SW480 (cell line): ENCODE measurements at places on chromosomes 7 and 10.

DNA sequence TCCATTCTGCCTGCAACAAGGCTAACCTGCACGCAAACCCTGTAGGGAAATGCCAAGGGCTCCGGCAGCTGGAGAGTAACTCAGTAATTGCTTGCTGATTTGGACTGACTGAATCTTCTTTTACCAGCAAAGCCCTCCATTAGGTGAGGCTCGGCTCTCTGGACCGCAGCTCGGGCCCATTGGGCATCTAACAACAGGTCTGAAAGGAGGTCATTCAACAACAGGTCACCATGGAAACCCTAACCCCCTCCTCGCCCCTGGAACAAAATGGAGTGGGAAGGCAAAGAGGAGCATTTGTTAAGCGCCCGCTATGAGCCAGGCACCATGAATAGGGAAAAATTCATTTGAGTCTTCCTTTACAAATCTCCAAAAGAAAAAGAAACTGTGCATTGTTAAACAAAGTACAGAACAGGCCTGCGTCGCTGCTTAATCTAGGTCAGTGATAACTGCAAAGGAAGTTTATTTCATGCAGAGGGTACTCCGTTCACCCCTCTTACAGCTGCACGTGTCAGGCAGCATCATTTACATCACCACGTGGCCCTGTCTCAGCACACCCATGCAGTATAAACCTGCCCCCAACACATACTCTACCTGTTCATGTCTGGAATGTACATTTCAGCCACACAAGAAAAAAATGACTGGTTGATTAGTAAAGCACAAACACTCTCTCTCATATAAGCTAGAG, 248.8 kb upstream of the NEBL start:
- no peak for DNase-seq

GRCh38 chr7:134764365-134764764, 15.1 kb upstream of the CALD1 start:
- DNase-seq: no peak

GRCh38 chr10:123681285-123681684, 15.1 kb downstream of the GPR26 start:
- DNase-seq: no peak

DNA sequence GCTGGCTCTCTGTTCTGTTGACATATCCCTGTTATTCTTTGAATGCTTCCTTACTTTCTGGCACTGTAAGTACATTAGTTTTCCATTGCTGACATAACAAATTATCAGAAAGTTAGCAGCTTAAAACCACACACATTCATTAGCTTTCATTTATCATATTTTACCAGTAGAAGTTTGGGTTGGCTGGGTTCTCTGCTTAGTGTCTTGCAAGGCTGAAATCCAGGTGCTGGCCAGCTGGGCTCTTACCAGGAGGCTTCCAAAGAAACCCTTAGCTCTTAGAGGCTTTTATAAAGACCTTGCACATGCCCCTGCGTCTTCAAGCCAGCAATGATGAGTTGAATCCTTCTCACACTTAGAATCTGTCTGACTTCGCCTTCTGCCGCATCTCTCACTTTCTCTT, 160.6 kb downstream of the MLLT10 start:
- no peak for DNase-seq

DNA sequence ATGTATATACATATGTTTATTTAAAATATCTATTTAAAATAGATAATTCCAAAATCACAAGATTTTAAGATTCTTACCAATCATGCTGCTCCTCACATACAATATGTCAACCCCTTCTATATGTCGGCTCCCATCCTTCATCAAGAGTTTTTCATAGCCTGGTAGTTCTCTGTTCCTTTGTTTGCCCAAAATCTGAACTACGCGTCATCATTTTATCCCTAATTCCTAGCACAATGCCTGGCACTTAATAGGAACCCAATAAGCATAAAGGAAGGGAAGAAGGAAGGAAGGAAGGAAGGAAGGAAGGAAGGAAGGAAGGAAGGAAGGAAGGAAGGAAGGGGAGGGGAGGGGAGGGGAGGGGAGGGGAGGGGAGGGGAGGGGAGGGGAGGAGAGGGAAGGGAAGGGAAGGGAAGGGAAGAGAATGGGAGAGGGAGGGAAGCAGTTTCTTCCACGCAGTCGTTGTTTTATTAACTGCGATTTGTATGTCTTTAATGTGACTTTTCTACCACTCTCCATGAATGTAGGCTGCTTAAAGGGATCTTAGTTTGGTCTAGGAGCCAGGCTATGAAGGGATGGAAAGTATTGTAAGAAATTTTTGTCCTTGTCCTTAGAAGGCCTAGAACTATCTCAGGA, 83.3 kb upstream of the PCGF5 start:
- no peak for DNase-seq

GRCh38 chr7:139854124-139854511, 25.1 kb downstream of the TBXAS1 start:
- DNase-seq: no peak

DNA sequence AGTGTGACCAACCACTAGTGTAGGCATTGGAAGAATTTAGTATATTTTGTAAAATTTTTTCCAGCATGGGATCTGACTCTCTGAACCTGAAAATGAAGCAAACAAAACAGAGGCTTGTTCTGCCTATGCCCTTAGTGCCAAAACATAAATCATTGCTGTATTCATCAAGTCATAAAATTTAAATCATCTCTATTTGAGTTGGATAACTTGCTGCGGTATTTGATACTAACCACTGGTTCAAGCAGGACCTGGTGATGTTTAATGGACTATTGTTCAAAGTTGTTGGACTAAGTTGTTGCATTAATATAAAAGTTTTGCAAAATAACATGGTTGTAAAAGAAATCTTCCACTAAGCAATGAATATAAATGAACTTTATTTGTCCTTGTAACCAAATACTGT, 19.8 kb upstream of the RPA3 start:
- DNase-seq: no peak

DNA sequence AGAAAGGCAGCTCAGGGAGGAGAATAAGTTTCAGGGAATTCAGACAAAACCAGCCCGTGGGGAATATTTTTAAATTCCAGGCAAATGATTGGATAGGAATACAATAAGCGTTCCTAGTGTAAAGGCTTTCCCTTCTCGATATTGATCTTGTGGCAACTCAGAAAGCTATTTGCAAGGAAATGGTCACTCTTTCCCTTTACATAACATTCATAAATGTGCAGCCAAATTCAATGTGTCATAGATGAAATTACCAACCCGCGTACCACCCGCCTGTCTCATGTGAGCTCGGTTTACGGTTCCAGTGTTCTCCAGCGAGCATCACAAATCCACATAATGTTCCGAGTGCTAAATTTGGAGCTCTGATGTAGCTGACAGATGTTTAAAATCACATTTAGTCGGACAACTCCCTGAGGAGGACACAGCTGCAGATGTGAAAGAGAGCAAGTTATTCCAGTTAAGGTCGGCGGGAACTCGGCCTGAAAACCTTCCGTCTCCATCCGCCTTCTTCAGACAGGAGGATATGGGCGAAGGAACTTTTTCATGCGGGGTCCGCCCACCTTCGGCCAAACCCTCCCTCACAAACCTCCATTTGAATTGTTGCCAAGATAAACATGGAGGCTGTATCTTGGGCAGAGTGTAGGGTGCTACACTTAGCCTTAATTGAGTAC, 327.0 kb downstream of the RNLS start:
- DNase-seq: no peak

- DNase-seq: peak; percentile 64
Observed at GRCh38 chr10:33155720-33156638, 178.5 kb downstream of the NRP1 start.

- DNase-seq: no peak
Observed at GRCh38 chr10:57362811-57363210, 904.9 kb downstream of the IPMK start.

DNA sequence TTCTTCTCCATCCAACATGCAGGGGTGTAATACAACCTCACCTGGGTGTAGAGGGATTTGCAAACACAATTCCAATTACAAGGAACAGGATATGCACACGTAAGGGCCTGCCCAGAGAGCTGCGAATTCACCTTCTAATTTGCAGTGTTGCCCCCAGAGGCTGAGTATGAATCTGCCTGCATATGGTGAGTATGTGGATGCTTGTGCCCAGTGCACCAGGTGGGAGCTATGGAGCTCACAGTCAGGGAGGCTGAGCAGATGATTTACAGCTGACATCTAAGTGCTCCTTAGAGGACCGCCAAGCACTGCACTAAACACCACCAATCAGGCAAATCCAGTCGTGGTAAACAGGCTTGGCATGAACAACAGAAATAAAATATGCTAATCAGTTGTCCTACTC, 132.0 kb downstream of the RELN start:
- no peak for DNase-seq

GRCh38 chr7:70763961-70764691, 367.8 kb upstream of the GALNT17 start:
- no peak for DNase-seq

- no peak for DNase-seq
Observed at GRCh38 chr7:115113776-115114175, 191.9 kb downstream of the MDFIC start.

DNA sequence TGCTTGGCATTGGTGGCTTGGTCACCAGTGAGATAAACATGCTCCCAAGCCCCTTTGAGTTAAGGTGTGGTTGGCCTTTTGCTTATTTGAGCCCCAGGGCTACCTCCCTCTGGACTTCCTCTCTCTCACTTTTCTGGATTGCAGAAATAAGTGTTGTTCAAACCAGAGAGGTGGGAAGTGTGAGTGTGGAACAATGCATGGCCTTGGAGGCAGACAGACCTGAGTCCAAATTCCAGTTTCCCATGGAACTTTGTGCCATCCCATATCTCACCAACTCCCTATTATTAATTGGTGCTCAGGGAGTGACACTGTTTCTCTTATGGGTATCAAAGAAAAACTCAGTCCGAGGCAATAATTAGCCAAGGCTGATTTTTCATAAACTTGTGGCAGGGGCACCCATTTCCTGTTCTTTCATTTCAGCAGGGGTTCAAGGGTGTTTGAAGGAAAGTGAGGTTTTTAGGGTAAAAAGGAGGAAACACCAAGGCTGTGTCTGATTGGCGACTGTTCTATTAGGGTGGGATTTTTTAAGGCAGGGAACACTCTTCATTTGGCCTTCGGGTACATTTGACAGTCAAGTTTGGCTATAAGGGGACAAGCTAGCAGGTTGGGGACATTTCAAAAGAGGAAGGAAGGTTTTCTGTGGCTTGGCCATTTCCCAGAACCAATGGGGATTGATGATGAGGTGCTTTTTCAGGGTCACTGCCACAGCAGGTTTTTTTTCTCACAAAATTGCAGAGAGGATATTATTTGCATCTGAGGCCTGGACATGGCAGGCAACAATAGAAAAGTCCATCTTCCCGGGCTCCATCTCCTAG, 148.8 kb upstream of the NPY start:
- no peak for DNase-seq

DNA sequence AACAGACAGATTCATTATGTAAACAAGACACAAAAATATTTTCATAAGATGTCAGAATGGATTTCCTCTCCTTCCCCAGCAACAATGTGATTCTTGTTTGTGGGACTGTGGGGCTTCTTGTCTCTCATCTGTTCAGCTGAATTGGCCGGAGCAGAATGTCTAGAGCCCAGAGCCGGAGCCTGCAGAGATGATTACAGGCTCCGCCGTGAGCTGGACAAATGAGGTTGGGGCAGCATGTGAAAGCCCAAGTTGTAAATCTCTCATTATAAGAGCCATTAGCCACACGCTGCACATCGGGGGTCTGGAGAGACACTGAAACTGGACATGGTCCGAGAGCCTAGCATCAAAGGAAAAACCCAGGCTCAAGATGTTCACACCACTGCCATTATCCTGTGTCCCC, 137.0 kb upstream of the ADAM12 start:
- no peak for DNase-seq

GRCh38 chr7:2248984-2249694, 7.1 kb downstream of the NUDT1 start:
- peak; percentile 90 for DNase-seq

- DNase-seq: peak; percentile 4
Observed at GRCh38 chr7:115087437-115087836, 165.5 kb downstream of the MDFIC start.

DNA sequence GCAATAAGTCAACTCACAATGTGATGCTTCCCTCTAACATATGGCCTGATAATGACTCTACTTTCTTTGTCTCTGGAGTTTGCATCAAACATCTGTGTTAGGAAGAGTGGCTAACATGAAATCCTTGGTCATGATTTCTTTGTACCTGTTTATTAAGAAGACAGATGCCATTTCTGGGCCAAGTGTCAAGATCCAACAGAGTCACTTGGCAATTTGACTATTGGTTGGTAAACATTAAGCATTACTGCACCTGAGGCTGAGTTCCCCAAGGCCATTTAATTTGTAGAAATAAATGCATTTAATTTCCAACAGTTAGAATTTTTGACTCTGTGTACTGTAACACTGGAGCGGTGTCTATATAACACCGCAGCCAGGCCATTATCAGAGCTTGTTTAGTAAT, 403.7 kb downstream of the GALNT17 start:
- no peak for DNase-seq

GRCh38 chr7:129101746-129102145, 42.8 kb upstream of the TSPAN33 start:
- DNase-seq: no peak
